AML-193 (cell line): ENCODE measurements at places on chromosomes 11 and 22.
A peak's percentile ranks its signal among the peaks of the same experiment; 100 is the strongest.

- no peak for DNase-seq
Observed at GRCh38 chr22:49753961-49754695, 73.5 kb downstream of the BRD1 start.

GRCh38 chr22:25492841-25493734 lies 71.4 kb upstream of the GRK3 start:
- no peak for DNase-seq

- DNase-seq: peak; percentile 32
Observed at GRCh38 chr22:36986242-36986821, 32.9 kb downstream of the TST start.

GRCh38 chr11:56808326-56808725 lies 59.8 kb upstream of the OR9G4 start:
- no peak for DNase-seq

DNA sequence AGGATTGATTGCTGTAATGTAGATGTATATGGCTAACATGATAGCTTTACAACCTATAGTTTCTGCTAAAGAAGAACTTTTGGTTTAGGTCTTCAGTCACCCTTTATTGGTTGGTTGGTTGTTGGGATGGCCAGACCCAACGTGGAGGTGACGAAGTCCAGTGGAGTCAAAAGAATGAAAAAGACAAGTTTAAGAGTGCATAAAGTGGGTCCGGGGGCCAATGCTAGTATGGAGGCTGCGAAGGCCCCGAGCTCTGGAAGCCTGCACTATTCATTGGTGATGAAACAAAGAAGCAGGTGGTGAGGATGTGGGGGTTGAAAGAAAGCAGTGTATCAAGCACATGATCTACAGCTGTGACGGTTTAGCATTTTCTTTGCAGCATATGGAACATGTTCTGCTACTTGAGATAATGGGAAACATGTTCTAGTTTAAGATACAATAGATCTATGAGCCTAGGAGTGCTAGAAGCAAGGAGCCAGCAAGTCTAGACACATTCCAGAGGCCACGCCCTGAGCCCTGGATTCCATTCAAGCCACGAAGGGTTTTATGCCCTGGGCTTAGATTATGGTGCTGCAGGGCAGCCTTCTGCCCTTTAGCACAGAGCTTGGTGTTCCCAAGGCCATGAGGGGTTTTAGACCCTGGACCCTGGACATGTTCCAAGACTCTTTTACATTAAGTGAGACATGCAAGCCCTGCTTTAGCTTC lies 6.3 kb downstream of the TCP11L1 start:
- no peak for DNase-seq

GRCh38 chr11:2164861-2165555 lies 4.0 kb upstream of the INS start:
- DNase-seq: no peak

DNA sequence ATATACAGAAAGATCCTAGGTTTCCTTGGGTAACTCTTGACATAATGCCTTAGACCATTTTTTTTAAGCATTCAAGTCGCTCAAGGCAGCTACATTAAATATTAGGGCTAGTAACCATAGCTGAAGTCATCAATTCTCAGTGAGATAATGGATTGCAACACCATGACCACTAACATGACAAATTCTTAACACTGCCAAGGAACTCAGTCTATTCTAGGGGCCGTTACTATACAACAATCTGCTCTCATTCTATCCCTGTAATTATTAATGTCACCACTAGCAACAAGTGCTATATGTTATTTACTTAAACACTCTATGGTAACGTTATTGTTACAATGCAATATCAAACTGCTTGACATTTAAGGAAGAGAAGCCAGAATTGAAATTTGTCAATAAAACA lies 3.2 kb upstream of the STK33 start:
- peak; percentile 88 for DNase-seq

- DNase-seq: no peak
Observed at GRCh38 chr11:37076866-37077265, 478.8 kb upstream of the RAG2 start.

DNA sequence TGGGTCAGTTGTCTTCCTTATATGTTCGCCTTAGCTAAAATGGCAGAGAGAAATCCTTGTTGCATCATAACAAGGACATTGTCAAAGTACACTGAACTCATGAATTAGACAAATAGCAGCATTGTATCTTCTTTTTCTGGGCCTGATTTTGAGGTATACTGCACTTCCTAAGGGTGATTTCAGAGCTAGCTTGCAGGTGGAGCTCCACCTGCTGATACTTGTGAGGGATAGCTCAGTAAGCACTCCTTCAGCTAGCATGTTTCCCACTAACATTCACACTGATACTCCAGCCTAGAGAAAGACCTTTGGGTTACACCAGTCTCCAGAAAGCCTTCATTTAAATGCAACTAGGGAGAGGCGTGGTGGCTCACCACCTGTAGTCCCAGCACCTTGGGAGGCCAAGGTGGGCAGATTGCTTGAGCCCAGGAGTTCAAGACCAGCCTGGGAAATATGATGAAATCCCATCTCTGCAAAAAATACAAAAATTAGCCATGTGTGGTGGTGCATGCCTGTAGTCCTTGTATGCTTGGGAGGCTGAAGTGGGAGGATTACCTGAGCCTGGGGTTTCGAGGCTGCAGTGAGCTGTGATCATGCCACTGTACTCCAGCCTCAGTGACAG lies 29.8 kb downstream of the JAM3 start:
- DNase-seq: no peak

DNA sequence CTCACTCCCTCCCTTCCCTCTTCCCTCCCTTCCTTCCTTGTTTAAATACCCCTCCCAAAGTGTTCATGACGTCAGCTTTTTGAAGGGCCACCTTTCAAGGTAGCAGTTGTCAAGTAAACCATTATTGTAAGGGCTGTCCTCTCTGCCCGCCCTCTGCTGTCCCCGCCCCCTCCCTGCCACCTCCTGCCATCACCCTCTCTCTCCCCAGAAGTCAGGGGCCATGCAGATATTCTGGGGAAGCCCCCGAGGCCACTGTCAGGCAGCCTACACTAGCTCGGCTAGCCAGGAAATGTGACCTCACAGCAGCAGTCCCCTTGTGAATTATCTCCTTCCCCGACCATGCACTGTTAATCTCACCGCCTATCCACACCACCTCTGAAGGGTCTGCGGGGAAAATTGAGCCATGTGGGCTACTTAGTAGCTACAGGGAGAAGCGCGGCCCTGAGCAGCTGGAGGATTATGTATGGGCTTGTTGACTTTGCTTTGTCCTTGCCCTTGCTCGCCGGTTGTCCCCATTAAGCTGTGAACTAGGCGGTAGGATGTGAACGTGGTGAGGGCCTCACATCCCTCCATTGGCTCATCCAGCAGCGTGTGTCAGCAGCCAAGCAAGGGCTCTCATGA lies 42.1 kb upstream of the ATXN10 start:
- no peak for DNase-seq

DNA sequence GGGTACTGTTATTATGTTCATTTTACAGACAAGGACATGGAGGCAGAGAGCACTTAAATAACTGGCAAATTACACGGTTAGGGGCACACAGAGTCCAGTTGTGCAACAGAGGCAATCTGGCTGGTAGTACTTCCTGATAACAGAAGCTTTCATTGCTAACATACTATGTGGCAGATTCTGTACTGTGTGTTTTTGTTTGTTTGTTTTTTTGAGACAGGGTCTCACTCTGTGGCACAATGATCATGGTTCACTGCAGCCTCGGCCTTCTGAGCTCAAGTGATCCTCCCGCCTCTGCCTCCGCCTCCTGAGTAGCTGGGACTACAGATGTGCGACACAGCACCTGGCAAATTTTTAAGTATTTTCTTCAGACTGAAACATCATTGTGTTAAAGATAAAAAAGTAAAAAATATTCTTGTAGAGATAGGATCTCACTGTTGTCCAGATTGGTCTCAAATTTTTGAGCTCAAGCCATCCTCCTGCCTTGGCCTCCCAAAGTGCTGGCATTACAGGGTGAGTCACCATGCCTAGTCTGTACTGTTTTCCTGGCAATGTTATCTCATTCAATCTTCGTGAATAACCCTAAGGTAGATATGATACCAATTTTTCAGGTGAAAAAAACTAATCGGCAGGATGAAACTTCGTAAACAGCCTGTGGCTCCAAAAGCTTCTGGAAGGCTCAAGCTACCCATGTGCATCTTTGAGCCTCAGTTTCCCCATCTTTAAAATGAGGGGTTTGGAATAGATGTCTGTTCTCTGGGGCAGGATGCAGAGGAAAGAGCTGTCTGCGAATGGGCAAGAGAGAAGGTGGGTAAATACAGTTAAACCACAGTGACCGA lies 921 bp upstream of the NUCB2 start:
- DNase-seq: peak; percentile 43

DNA sequence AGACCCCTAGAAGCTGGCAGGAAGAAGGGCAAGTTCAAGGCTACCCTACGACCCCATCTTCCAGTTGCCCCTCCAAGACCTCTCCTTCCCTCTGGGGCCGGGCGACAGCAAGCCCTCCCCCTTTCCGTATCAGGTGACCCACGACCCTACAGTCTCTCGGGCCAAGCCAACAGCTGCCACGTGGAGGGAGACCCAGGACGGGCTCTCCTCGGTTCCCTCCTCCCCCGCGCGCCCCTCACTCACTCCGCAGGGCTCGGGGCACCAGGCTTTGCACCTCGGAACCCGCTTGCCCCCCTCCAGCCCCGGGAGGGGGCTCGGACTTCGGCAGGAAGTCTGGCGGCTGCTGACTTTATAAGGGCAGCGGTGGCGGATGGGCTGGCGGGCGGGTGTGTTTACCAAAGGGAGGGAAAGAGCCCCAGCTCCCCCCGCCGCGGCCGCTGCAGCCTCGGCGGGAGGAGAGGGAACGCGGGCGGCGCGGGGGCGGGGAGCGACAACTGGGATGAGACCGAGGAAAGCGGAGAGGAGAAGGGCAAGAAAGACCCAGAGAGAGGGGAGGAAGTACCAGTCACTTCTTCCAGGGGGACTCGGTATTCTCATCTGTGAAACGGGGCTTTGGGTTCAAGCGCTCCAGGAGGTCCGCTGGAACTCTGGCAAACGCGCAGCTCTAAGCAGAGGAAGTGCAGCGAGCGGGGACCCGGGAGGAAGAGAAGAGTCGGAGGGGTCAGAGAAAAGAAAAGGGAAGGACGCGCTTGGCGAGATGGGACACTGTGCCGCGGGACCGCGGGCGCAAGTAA lies 767 bp downstream of the SLC43A1 start:
- peak; percentile 54 for DNase-seq

- DNase-seq: no peak
Observed at GRCh38 chr11:61958590-61958989, 8.4 kb downstream of the BEST1 start.

GRCh38 chr22:49093192-49093880 lies 734.3 kb downstream of the BRD1 start:
- DNase-seq: no peak

- no peak for DNase-seq
Observed at GRCh38 chr22:46448333-46448732, 89.1 kb downstream of the CELSR1 start.

DNA sequence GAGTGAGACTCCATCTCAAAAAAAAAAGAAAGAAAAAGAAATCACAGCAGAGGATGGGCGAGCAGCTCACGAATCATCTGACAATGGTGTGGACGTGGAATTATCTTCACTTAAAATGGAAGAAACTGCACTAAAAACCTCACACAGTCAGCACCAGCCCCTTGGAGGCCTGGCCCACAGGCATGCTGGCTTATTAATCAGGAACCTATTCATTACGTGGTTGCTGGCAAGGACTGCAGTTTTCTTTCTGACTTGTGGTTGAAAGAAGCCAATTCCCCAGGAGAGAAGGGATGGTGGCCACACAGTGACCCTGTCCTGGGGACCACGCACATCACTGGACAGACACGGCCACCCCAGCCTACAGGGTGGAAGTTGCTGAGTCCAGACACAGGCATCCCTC lies 401.1 kb downstream of the CTTN start:
- no peak for DNase-seq

DNA sequence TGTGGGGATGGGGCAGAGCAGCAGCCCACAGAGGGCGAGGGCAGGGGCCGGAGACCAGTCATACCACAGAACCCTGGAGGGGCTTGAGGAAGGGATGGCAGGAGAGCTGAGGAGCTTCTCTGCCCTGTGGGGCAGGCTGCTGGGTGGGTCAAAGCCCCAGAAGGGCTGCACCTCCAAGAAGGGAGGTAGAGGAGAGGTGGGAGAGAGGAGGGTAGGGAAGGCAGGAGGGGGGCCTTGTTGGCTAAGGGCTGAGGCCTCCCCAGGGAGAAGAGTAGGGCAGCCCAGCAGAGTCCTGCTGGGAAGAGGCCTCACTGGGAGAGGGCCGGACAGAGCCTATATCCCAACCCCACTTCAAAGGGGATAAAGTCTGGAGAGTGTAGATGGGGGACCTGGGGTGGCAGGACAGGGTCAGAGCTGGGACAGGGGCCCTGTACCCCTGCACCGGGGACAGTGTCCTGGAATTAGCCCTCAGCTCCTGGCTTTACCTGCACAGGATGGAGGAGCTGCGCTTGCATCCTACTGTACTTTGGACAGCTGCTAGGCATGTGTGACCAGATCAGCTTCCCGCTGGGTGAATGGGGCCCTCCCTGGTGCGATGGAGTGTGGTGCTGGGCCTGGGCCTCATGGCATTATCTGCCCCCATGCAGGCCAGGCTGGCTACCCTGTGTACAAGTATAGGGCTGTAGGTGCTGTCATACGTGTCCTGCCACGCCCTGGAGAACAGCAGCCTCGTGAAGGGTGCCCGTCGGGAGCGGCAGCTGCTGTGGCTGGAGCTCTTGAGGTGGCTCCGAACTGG lies 7.3 kb downstream of the DGCR6L start:
- no peak for DNase-seq

GRCh38 chr11:3046190-3046589 lies 11.0 kb downstream of the CARS1 start:
- no peak for DNase-seq

DNA sequence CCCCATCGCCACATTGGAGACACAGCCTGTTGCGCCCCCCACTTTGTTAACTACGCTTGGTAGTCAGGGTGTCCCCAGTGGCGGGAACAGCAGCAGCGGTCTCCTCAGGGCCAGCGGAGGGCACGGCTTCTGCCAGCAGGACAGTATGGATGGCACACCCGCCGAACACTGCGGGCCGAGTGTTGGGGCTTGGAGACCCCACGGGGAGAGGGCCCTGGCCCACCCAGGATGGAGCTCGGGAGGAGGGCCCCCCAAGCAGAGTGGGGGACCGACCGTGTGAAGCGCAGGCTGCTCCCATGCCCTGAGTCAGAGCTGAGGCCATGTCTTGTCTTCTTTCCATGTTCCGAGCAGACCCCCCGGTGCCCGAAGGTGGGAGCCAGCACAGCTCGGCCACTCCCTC lies 17.8 kb downstream of the MRPL23 start:
- DNase-seq: no peak
